ENCODE measurements at places on chromosomes 4 and X.
A peak's percentile ranks its signal among the peaks of the same experiment; 100 is the strongest.

DNA sequence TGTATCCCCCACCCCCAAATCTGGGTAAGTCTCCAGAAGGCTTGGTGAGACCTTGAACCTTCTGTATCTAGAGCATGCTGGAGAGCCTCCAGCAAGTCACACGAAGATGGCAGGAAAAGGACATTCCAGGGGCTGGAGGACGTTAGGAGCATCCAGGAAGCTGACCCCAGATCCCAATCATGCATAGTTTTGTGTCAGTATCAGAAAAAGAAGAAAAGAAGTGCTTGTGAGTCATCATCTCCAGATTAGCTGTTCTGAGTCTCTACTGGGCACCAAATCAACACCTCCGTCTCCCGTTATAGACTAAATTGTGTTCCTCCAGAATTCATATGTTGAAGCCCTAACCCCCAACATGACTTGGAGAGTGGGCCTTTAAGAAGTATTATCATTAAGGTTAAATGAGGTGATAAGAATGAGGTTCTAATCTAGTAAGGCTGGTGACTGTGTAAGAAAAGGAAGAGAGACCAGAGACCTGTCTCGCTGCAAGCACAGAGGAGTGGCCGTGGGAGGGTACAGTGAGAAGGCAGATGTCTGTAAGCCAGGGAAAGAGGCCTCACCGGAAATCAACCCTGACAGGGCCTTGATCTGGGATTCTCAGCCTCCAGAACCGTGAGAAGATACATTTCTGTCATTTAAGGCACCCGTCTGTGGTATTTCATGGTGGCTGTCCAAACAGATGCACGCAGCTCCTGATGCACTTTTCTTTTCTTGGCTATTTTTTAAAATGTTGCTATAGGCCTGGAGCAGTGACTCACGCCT, 38.1 kb upstream of the CLDN24 start:
- no peak for DNase-seq

DNA sequence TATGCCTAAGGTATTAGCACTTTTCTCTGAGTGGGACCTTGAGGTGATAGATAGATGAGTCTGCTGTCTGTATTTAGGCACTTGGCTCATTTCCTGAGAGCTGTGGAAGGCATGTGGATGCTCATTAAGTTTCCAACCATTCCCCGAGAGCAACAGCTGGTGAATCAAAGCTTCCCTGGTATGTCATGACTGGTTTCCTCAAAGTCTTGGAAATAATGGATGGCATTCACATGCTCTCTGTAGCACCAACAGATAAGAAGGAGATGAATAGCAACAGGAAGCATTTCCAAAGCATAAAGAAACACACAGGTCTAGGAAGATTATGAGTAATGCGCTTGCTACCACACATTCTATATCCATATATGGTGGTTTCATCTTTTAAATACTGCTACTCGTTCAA, 118.3 kb upstream of the ETNPPL start:
- DNase-seq, result no peak

DNA sequence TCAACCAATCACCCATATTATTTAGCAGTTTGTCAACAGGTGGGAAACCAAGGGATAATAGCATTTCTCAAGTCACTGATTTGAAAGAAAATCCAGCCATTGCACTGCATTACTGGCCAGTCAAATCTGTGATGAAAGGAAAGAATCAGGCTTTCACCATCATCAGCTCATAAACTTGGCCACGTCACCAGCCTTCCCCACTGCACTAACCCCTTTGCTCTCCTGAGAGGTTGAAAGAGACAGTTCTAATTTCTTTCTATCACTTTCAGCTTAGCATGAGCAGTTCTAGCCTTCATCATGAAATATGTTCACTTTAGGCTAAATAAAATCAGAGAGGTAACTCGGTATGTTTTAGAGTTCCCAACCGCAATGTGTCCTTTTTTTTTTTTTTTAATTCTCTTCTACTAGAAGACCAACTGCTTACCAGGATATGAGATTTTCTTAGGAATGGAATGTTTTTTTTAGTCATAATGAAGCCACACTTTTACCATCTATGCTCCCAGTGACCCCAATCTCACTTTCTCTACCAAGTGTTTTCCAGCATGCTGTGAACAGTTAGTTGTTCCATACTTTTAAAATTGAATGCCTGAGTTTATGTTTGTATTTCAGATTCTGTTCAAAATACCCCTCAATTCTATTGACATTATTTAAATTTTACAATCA, 55.7 kb upstream of the SLC7A11 start:
- no peak for DNase-seq

GRCh38 chr4:48078425-48078824, 55.6 kb downstream of the TXK start:
- no peak for DNase-seq

DNA sequence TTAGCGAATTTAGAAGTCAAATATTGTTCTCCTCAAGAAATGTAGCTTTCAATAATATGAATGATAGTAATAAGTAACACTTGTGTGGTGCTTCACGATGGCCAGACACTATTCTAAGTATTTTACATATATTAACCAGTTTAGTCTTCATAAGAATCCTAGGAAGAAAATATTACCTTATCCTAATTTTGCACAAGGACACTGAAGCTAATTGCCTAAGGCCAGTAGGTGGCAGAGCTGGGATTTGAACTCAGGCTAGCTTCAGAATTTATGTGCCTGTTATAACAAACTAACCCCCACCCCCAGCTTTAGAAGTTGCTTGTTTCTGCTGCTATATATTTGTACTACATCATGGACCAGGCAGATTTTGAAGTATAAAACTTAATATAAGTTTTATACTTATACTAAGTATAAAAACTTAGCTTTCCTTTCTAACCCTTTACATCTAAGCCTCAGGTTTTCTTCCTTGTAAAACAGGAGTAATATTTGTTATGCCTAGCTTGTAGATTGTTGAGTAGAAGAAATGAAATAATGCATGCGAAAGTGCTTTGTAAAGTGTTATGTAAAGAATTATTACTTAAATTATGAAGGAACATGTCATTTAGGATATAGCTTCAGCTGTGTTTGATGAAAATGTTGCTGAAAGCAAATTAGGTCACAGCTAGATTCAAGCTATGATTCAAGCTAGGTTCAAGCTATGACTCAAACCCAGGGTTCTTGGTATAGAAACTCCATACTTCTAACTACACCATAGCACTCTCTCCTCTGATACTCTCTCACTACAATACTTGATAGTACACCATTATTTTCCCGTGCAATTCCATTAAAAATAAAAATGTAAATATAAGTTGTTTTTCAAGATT, 4.2 kb upstream of the CDS1 start:
- DNase-seq, result no peak

DNA sequence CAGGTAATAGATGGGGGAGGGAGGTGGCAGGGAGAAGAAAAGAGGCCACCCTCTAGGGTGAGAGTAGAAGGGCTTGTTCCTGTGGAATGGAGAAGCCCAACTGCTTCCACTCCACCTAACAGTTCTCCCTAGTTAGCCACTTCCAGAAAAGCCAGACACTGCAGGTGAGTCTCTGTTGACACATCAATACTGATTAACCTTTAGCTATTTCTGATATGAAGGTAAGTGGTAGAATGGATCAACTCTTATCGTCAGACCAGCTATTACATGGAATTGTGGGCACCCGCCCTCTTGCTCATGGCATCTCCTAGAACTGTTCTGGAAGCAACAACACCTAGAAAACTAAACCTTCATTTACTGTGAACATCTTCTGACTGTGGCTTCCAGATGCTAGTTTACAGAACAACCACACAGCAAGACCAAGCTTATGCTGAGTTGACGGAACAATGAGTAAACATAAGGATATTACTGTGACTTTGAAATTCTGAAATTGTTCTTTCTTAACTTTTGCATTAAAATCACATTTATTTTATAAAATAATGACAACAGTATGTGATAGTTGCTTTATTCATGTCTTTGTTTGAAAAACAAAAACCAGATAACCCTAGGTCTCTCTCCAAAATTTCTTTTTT, 44.7 kb downstream of the ANXA3 start:
- no peak for DNase-seq

DNA sequence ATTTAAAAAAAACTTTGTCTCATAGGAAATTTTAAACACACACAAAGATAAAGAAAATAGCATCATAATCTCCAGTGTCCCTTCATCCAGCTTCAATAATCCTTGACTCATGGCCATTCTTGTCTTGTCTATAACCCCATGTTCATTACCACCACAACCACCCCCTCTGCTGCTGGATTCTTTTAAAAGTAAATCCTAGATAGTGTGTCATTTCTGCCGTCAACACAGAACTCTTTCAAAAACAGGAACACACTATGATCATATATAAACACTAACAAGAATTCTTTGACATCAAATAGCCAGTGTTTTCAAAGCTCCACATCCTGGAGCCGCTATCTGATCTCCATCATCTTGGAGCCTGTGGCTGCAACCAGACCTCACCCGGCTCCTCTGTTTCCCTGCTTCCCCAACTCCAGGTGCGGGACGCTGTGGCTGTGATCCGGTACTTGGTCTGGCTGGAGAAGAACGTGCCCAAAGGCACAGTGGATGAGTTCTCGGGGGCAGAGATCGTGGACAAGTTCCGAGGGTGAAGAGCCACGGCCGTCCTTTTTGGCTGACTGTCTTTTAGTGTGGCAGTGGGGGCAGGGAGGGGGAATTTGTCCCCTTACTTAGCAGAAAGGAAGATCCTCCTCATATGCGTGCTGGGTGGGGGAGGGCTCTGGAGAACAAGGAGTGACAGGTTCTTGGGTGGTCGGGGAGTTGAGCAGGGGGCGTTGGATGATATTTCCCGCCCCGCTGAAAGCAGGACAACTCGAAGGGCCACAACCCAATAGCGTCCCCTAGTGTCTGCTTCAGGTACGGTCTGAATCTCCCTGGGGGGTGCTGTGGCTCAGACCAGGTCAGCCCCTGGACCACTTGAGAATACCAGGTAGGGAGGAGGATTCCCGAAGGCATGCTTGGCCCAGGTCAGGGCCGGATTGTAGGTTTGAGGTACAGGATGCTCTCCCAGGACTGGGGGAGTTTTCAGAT, 15.6 kb downstream of the XPNPEP2 start:
- DNase-seq, result no peak

DNA sequence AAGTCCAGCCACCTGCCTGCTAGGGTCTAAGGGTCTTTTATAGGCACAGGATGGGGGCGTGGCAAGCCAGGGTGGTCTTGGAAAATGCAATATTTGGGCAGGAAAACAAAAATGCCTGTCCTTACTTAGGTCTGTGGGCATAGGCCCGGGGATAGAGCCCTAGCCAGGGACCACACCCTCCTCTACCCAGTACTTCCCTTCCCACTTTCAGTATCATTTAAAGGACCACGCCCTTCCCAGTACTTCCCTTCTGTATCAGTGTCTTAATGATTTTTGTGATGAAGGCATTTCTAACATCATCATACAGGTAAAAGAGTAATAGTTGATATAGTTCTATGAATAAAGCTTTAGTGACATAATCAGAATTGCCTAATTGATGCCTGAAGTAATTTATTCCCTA, 11.4 kb downstream of the BANK1 start:
- DNase-seq, result no peak

DNA sequence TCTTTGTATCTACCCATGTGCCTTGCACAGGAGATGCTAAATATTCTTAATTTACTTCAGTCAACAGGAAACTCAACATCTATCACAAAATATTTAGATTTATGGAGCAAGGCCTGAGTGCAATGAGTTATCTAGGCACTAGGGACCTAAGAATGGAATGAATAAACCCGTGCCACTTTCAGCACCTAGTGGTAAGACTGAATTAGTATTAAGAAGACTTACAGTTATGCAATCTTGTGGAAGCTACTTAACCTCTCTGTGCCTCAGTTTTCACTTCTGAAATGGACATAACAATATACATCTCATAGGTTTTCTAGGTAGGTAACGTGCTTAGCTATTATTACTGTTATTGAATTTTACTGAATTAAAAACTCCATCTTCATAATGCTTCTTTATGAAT, 144.6 kb upstream of the MAP3K15 start:
- no peak for DNase-seq

DNA sequence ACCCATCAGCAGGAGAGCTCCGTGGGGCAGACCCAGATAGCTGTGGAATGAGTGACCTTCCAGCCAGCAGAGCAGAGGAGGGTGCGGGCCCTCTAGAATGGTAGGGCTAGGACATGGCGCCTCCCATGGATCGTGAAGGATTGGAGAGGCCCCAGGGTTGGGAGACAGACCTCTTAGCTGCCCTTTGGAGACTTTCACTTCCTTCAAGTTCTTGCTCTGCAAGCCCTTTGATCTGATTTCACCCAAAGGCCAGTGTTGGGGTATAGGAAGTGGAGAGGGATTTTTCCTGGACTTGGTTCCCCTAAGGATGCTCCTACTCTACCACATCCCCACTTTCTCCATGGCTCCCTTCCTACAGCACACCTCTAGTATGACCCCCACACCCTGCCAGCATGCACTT, 3.0 kb downstream of the SASH3 start:
- no peak for DNase-seq

- DNase-seq, result peak; percentile 76
Observed at GRCh38 chrX:38561126-38561868, at the start of gene TSPAN7. TSPAN7 (plus strand) TSS chrX:38561542; CDS start chrX:38561547, 5 bp downstream.

DNA sequence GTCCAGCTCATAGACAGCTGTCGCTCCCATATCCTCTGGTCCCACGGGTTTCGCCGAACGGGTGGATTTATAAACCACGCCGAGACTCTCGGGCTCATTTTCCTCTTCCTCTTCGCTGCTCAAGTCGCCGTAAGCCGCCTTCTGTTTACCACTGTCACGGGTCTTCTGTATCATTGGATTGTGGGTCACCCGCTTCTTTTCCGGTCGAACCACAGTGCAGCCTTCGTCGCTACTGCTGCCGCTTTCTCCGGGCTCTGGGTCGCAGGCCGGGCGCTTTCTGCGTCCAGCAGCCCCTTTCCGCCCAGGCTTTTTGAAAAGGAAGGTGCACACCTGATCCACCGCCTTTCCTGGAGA, 311 bp downstream of the RNF113A start:
- no peak for DNase-seq

- peak; percentile 30 for DNase-seq
Observed at GRCh38 chrX:9352694-9353411, 112.0 kb upstream of the TBL1X start.

GRCh38 chr4:9921326-9921725, 100.0 kb downstream of the SLC2A9 start:
- no peak for DNase-seq

GRCh38 chr4:2933566-2934076, 29.6 kb downstream of the NOP14 start:
- no peak for DNase-seq

DNA sequence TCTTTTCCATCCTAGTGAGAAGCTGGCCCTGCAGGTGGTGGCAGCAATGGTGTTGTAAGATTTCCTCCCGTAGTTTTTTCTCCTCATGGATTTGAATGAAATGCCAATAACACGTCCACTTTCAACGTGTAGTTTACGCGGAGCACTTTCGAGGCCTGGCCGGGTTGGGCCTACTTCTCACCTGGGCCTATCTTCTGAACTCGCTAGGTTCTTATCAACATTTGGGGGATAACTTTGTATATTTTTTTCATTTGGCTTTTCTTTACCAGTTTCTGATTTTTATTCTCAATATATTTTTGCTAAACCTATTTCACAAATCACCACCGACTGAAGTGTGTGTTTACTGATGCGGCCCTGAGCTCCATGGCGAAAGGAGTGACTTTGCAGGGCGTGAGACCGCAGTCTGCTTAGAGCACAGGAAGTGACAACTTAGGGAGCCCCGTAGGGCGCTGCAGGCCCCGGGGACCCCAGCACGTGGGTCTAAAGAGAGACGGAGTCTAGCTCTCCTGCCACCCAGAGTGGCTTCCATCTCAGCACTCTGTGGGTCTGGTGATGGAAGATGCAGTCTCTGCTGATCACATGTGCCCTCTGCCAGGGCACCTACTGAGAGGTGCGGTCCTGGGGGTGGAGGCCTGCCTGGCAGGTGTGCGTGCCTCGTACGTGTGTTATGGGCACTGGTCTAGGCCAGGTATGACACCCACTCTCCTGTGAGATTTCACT, 29.1 kb downstream of the NELFA start:
- no peak for DNase-seq

- no peak for DNase-seq
Observed at GRCh38 chr4:67721770-67722597, 21.0 kb upstream of the UBA6 start.
